ENCODE measurements at places on chromosomes 7 and 10.

DNA sequence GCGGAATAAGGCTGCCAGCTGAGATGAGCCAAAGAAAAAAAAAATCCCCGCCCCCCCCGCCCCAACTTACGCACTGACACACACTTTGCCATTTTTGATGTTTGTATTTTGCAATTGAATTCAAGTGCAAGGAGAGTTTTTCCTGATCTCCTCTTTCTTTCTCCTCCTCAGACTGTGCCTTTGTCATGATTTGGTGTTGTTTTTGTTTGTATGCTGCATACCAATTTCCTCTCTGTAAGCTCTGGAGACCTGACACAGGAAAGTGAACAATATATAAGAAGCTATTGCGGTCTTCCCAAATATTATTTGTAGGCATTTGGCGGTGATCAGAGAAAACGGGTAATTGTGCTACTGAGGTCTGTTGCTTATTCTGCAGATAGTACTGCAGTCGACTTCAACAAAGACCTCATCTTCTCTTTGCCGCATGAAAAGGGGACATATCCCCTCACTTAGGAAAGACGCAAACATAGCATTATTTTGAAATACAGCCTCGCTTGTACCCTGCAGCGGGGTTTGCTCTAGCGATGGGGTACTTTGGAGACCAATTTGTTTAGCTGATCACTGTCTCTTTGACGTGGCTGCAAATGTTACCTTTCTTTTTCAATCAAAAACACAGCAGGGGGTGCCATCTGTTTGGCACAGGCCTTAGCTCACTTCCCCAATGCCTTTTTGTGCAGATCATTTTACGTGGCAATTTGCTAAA lies 206.6 kb downstream of the SKAP2 start:
- no peak for DNase-seq

DNA sequence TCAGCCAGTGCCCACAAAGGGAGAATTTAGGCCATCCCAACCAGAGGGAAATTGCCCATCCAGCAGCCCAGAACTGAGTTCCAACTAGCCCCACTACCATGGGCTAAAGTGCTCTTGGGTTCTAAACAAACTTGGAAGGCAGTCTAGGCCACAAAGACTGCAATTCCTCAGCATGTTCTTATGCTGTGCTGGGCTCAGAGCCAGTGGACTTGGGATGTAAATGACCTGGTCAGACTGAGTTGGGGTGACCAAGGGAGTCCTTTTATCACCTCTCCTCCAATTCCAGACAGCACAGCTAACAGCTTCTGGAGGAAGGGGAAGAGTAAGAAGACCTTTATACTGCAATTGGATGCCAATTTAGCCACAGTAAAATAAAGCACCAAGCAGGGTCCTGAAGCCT lies 607.2 kb upstream of the KCND2 start:
- DNase-seq = no peak

GRCh38 chr7:151954866-151955820 lies 1.1 kb upstream of the GALNTL5 start:
- DNase-seq = no peak

DNA sequence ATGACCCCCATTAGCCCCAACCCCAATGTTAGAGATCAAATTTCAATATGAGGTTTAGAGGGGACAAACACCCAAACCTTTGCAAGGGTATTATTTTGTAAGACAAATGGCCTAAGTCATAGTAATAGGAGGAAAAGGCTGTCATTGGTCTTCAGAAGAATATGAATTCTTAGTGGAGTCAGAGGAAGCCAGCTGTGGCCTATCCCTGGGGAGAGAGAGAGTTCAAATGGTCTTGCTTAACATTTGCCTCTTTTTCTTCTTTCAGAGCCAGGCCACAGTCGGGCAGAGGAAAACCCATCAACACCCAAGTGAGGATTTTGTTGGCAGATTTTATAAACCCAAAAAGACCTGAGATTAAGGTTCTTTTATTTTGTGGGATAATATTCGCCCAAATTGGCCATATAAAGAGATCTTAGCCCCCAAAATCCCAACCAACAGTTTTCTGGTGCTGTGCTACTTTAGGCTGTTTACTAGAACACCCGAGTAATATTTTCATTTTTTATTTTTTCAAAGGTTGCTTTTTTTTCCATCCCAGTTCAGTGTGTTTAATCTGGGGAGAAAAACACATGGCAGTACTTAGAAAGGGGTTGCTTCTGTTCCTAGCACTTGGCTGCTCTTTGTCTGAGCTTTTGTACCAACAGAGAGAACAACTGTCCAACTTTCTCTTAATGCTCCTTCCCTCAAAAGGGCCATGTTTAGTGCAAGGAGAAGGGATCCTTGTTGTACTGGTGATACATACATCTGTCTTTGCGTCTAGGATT lies 26.8 kb upstream of the ARMC3 start:
- no peak for DNase-seq

DNA sequence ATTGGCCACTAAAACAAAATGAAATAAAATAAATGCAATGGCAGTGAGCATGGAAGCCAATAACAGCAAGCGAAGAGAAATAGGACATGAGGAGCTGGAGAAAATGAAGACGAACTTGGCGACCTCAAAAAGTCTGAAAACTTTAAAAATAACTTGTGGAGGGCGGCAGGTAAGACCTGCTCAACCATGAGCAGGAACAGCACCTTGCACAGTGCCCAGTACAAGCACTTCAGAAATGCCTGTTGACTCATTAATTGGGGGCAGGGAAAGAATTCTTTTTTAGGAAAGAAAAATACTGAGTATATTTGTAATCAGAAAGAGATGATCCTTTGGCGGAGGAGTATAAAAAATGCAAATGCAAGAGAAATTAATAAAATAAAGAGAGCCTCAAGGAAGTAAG lies 78.0 kb downstream of the XPNPEP1 start:
- no peak for DNase-seq

DNA sequence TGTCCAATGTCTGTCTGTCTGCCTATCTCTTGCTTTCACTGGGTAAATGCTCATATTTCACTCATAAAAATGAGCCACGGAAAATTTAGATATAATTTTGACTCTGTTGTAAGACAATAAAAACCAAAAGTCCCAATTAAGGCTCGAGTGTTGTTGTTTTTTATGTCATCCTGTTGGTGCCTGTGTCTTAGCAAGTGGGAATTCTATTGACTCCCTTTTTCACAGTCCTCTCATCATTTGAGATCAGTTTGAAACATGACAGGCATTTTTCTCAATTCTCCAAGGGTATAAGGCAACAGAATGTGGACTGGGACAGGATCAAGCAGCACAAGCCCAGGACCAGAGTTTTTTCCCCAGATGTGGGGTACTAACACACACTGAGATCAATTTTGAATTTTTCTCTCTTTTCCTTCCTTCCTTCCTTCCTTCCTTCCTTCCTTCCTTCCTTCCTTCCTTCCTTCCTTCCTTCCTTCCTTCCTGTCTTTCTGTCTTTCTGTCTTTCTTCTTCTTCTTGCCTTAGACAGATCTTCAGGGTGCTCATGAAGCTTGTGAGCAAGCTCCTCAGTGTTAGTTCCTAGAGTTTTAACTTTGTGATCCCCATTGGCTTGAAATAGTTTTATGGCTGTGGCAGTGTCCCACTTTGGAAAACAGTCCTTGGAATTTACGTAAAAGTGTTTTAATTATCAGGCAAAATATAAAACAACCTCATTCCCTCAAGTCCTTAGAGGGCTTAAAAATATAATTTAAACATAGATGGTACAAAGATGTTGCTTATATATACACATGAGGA lies 3.2 kb upstream of the NEUROD6 start:
- no peak for DNase-seq

DNA sequence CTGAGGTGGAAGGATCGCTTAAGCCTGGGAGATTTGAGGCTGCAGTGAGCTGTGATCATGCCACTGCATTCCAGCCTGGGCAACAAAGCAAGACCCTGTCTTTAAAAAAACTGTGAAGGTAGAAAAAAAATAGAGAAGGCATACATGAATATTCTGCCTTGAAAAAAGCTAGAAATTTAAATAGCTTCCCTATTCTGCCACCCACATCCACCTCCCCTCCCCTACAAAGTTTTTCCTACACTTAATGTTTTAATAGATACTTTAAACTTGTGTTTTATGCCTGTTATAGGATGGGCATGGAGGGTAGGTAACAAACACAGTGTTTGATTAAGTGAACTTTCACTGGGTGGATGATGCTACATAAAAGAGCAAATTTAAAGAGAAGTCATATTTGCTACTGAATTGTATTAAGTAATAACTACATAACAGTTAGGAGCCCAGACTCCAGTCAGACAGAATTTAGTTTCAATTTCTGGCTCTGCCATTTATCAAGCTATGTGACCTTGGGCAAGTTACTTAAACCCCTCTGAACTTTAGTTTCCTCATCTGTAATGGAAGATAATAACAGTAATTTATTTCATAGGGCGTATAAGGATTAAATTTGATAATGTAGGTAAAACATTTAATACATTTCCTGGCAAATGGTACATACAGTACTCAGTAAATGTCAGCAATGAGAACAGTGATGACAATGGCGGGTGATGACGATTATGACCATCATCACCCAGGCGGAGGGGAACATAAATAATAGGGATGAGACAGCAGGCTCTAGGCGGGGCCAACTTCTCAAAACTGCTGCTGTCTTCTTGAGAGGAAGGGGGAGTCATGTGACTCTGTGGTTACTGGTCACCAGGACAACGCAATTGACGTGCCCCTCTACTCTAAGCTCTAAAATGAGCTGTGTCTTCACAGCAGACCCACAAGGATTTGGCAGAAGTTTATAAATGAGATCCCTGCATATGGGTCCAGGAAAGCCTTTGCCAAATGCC lies 15.8 kb downstream of the DNMBP start:
- peak; percentile 46 for DNase-seq

GRCh38 chr7:69596723-69597277 lies 1.5 kb upstream of the AUTS2 start:
- DNase-seq = no peak
